ENCODE measurements at places on chromosomes 5 and 9.

- no peak for DNase-seq
These were observed 4.5 kb downstream of the RNF208 start for GRCh38 chr9:137217276-137218211.

- no peak for DNase-seq
These were observed 35.0 kb downstream of the PRRT1B start for GRCh38 chr9:131580358-131580757.

- DNase-seq = no peak
These were observed 7.3 kb downstream of the QSOX2 start for GRCh38 chr9:136238342-136238732.

- no peak for DNase-seq
These were observed 1.9 kb downstream of the AP3S1 start for GRCh38 chr5:115843444-115844130.

GRCh38 chr5:180390441-180391190 is 37.5 kb upstream of the GFPT2 start:
- DNase-seq = no peak

GRCh38 chr5:8912106-8912505 is 633.8 kb downstream of the SEMA5A start:
- DNase-seq = no peak

DNA sequence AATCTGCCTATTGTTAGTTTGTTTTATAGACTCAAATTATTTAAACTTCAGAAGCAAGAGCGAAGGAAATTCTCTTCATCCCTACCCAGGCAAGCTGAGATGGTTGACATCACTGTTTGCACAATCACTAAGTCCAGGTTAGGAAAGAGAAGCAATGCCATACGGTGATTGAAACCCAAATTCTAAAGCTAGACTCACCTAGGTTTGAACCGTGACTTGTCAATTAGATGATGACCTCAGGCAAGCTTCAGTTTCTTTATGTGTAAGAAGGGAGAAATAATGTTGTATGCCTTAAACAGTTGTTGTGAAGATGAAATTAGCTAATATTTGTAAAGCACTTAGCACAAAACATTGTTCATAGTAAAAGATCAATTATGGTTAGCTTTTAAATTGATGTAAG is 96.5 kb upstream of the ANKRD55 start:
- DNase-seq = no peak

- DNase-seq = no peak
These were observed 30.6 kb upstream of the IL6ST start for GRCh38 chr5:56025151-56025885.

DNA sequence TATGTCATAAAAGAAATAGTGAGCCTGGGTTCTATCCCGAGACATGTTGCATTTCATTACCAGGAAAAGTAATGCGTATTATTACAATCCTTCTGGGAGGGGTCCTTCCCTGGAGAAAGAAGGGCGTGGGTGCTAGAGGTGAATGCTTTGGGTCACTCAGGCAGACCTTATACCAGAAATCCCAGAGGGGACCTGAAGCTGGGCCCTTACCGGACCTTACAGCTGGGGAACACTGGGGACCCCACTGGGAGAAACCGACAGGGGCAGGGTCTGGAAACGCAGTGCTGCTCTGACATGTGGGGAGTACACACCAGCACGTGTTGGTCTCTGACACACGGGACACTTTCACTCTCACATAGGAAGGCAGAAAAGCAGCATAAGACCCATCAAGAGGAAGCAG is 71.3 kb downstream of the LMNB1 start:
- no peak for DNase-seq

- no peak for DNase-seq
These were observed 22.1 kb upstream of the ROR2 start for GRCh38 chr9:91972076-91972626.

DNA sequence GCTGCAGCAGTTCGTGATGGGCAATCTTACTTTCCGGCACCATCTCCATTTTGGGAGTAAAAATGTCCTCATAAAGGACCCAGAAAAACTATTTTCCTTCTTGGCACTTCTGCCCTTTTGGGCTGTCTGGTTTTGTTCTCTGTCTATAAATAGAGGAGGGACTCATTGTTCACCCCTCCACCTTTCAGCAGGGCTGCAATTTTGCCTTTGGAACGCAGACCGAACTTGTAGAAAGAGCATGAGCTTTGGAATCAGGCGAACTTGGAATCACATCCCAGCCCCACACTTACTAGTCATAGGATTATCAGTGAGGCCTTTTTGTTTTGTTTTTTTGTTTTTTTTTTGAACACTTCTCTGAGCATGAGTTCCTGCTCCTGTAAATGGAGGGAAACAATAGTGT is 178.1 kb upstream of the IL12B start:
- no peak for DNase-seq

DNA sequence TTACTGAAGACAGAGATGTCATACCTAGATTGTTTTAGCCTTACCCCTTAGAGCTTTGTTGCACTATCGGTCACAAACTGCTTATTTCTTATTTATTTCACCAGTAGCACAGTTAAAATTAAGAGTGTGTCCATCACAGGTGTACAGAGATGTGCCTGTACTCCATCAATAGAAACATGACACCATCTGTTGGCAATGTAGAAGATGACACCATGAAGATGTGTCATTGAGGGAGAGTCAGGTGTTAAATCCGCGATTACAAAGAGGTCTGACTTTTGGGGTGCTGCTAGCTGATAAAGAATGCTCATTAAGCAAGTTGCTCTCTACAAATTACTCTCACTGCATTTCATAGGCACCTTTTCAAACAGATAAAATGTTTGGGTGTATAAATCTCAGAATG is 164.4 kb downstream of the SMARCA2 start:
- DNase-seq = no peak

- DNase-seq = no peak
These were observed 1905.1 kb downstream of the MAT2B start for GRCh38 chr5:165410476-165410875.

GRCh38 chr5:54721116-54721515 is 203.6 kb downstream of the SNX18 start:
- DNase-seq = no peak

GRCh38 chr9:124624735-124624992 is 117.5 kb upstream of the NR5A1 start:
- no peak for DNase-seq
